Inflammatory macrophage treated with lipopolysaccharide for 4 hours (primary cell): ENCODE measurements at places on chromosomes 3 and 15.

GRCh38 chr15:100337096-100338044 is 4.4 kb downstream of the ADAMTS17 start:
- DNase-seq: no peak

- no peak for DNase-seq
These were observed 23.2 kb downstream of the ZBED2 start for GRCh38 chr3:111571907-111572460.

DNA sequence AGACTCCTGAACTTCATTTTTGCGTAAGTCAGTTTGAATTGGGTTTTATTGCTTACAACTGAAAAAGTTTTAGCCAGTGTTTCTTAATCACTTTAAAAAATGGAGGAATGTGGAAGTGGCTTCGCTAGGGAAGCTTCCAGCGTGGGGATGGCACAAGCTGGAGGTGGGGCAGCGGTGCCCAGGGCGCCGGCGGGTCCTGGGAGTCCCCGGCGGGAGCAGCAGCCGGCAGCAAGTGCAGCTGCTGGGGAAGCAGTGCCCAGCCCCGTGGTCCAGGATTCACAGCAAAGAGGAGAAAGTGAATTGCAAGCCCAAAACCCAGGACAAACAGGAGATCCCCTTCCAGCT is 301.8 kb upstream of the PROK2 start:
- DNase-seq: peak; percentile 75

DNA sequence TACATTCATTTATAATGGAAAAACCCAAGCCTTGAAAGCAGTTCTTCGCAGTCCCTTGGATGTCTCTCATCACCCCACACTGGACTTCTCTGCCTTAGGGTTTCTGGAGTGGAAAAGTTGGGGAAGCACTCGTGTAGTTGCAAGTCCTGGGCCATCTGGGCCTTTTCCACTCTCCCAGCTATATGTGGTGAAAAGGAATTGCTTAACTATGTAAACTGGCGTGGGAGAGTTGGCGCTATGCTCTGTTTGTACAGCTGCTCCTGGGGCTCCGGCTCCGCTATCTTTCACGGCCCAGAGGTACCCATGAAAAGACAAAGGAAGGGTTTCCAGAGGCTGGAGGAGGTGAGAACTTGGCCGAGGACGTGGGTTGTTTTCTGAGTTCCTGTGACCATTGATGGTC is 81.1 kb upstream of the MYZAP start:
- no peak for DNase-seq

- DNase-seq: peak; percentile 47
These were observed 138.0 kb downstream of the FBN1 start for GRCh38 chr15:48507416-48508065.

DNA sequence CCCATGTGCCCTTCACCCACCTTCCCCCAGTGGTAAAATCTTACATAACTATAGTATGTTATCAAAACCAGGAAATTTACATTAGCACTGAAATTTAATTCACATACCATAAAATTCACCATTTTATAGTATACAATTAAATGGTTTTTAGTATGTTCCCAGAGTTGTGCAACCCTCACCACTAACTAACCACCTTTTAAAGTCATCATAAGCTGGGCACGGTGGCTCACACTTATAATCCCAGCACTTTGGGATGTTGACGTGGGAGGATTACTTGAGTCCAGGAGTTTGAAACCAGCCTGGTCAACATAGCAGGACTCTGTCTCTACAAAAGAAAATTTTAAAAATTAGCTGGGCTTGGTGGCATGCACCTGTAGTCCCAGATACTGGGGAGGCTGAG is 13.7 kb downstream of the FRMD5 start:
- no peak for DNase-seq

DNA sequence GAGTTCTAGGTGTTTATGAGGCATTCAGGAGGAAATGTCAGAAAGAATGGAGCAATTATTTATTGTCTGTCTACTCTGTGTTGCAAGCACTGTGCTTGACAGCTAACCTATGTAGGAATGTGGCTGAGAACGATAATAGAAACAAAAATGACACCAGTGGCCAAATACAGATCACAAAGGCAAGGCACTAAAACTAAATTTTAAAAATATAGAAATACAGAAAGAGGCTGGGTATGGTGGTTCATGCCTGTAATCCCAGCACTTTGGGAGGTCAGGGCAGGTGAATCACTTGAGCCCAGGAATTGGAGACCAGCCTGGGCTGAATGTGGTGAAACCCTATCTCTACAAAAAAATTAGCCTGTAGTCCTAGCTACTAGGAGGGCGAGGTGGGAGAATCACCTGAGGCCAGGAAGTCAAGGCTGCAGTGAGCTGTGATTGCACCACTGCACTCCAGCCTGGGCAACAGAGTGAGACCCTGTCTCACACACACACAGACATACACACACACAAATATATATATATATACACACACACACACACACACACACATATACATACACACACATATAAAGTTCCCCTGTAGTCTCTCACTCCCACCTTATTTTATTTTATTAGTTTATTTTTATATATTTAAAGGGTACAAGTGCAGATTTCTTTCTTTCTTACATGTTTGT is 6.0 kb downstream of the PRKCI start:
- no peak for DNase-seq

- no peak for DNase-seq
These were observed 211.3 kb upstream of the NSMCE3 start for GRCh38 chr15:29480949-29481348.

DNA sequence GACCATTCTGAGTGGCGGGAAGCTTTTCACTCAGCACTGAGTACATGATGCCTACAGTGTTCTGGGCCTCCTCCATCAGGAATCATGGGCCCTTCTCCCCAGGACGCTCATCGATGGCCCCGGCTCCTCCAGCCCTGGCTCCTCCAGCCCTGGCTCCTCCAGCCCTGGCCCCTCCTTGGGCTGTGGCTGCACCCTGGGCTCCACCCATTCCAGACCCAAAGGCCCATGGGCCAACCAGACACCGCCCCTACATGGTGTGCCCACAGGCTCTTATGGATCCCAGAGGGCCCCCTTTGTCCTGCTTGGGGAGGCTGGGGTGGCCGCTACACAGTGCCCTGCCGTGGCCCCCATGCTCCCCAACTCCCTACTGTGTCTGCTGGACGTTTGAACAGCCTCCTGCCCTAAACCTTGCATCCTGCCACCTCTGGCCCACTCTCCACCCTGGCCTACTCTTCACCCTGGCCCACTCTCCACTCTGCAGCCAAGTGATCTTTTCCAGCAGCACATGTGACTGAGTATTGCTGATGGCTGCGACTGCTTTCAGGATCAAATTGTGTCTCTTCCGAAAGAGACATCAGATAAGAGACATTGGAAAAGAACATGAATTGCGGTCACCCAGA is 57.9 kb downstream of the APBA2 start:
- no peak for DNase-seq

DNA sequence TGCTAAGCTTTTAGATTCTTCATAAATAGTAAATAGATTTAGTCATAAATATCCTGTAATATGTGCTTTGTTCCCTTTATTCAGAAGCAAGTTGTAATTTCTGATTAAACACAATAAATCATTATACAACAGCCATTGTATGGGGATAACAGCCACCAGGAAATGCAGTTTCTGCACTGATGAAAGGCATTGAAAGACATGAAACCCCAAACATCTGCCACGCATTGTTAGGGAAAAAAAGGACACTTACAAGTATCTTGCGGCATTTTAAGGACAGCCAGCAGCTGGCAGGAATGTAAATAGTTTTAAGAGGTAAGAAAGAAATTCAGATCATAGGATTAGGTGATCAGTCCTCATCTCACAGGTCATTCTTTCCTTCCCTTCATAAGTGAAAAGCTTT is 801.1 kb upstream of the LMCD1 start:
- no peak for DNase-seq

- no peak for DNase-seq
These were observed 57.9 kb downstream of the ACAP2 start for GRCh38 chr3:195384952-195385351.

GRCh38 chr3:87448558-87448957 is 172.2 kb upstream of the POU1F1 start:
- DNase-seq: no peak

- DNase-seq: no peak
These were observed 128.8 kb upstream of the CHRNA7 start for GRCh38 chr15:31901501-31901900.

DNA sequence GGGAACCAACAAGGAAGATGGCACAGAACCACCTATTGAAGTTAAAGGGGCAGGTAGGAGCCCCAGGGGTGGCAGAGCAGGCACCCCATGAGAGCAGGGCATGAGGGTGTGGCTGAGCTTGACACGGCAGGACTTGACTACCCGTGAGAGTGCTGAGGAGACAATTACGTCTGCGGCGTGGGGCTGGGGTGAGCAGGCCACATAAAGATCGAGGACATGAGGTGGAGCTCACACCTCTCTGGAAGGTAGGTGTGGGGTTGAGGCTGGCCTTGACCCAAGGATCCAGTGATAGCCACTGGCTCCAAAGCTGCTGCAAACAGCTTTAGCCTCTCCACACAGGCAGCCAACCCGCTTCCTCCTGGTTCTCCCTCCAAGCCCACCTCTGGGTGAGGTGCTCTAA is 64.5 kb downstream of the PCSK6 start:
- no peak for DNase-seq

DNA sequence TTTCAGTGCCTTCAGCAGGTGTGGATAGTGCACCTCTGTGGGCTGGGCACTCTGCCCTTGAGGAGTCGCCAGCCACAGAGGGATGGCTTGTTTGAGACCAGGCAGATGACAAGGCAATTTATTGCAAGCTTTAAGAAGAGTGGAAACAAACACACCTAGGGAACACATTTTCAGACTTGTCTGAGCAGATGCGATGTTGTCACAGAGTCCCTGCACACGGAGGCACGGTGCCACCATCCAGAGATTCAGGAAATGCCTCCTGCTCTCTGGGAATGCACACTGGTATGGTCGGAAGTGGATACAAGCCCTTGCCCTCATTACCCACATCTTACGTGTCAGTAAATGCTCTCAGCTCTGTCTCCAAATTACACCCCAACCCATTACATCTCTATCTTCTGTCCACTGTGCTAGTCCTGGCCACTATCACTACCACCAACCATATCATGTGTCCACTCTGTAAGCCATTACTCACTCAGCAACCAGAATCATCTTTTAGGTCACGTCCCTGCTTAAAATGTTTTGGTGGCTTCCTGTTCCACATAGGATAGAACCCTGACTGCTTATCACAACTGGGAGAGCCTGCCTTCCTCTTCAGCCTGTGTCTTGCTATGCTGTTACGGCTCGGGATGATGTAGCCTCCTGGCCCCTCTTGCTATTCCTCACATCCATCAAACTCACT is 196.9 kb downstream of the SLCO3A1 start:
- DNase-seq: no peak

DNA sequence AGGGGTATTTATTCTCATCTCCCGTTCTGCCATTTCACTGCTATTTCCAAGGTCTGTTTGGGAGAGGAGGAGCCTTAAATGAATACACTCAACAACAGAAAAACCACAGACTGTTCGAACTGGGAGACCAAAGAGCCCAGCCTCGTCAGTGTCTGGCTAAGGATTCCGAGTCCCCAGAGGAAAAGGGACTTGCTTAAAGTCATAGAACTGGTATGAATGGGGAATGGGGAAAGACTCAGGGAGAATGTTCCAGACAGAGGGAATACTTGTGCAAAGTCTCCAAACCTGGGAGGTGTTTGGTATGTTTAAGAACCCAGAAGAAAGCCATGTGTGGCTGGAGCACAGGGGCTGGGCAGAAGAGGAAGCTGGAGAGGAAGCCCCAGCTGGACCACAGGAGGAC is 46.9 kb downstream of the FAM43A start:
- no peak for DNase-seq
